Activated naive CD4-positive, alpha-beta T cell treated with anti-CD3 and anti-CD28 coated beads for 36 hours (primary cell): ENCODE measurements at places on chromosomes 6 and 20. TPM values are rescaled to one million over a fixed set of nuclear protein-coding genes. Genes with fewer than 3 reads are reported as not detected.

DNA sequence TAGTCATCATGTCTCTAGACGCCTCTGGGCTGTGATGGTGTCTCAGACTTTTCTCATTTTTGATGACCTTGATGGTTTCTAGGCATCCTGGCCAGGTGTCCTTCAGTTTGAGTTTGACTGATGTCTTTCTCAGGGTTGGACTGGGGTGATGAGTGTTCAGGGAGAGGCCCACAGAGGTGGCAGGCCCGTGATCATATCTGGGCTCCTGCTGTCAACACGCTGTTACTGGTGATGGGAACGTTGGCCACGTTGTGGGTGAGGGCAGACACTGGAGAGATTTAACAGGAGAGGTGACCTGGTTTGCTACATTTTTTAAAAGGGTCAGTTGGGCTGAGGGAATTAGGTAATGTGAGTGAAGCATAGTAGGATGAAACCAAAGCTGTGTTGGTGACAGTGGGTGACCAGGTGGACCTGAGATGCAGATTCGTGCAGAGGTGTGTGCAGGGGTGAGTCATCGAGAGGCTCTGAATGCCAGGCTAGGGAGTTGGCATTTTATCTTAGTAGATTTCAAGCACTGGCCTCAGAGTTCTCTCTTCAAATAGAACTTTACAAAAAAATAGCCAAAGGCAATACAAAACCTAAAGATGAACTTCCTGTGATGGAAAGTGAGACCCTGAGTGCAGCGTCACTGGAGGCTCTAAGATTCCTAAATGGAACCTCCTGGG, 174.1 kb downstream of the CDH26 start:
- peaks cover 2% of the 10 kb centered on the region for H3K4me1 ChIP-seq
- no peak overlapping the region for H3K4me3 ChIP-seq
- H3K27ac ChIP-seq, result no peak overlapping the region
- no peaks in the 10 kb centered on the region for H3K36me3 ChIP-seq
- peaks cover 7% of the 10 kb centered on the region for H3K27me3 ChIP-seq
- no peak for DNase-seq

Gene MCCD1
- not detected for total RNA-seq

Gene TFAP2D
- not detected for total RNA-seq

DNA sequence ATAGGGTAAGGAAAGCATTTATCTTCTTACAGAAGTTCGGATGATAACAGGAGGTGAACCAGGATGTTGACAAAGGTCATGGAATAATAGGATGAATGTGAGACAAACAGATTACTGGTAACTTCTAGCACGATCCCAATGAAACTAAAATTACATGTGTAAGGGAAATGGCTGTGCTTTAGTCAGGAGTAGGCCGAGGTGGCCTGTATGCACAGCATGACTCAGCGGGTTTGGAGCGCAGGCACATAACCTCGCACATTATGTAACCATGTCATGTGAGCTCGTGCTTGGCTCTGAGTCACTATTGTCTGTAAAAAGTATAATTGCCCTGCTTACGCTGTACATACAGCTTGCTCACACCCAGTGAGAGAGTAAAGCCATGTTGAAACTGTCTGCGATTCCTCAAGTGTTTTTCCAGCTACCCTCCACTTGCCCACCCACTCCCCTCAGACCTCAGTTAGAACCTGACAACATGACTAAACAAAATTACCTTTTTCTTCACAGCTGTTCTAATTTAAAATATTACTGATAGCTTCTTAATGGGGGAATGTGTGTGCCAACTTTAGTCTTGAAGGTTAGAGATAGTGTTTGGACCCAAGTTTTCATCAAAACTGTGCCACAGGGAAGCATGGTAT, 8.2 kb downstream of the CYB5R4 start:
- H3K27me3 ChIP-seq, result no peaks in the 10 kb centered on the region
- H3K4me1 ChIP-seq, result peaks cover 19% of the 10 kb centered on the region

GRCh38 chr20:35345189-35345588, 53.0 kb upstream of the FAM83C start:
- H3K36me3 ChIP-seq, result peaks cover 28% of the 10 kb centered on the region
- no peak overlapping the region for H3K4me3 ChIP-seq
